ENCODE measurements at places on chromosomes 11 and 22.

DNA sequence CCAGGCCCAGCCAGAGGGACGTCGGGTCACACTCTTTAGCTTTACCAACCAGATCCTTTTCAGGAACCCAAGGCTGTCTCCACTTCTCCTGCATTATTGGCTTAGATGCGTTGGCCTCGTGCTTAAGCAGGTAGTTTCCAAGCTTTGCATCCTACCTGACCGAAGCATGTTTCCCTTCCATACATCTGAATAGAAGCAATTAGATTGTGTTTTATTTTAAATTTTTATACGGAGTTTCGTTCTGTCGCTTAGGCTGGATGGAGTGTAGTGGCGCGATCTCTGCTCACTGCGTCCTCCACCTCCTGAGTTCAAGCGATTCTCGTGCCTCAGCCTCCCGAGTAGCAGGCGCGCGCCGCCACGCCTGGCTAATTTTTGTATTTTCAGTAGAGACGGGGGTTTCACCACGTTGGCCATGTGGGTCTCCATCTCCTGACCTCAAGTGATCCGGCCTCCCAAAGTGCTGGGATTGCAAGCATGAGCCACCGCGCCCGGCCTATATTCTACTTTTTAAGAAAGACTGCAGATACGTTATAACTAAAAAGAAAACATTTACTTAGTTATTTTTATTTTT is 677 bp downstream of the DYNC2H1 start:
- no peak for DNase-seq

DNA sequence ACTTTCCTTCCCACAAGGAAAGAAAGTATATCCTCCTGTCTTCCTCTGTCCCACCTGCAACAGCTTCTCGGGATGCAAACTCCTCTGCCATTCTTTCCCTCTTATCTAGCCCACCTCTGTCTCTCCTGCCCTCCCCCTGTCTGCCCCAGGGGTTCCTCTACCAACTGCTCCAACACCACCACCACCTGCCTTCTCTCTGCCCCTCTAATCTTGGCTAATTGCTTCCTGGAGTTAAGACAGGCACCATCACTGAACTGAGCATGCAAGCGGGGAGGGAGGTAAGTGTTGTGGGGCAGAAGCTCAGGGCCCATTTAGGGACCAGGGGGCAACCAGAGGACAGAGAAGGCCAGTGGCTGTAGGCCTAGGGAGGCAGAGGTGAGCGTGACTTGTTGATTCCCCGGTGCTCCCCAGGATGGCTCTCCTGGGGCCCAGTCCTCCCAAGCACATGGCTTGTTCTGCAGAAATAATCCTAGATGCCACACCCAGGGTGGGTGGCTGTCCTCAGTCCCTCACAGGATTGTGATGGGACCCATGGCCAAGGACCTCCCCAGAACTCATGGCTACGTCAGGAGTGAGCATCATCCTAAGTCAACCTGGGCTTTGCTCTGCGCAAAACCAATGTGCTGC is 111.1 kb downstream of the TP53I11 start:
- no peak for DNase-seq

- DNase-seq, result no peak
These were observed 18.6 kb downstream of the EMID1 start for GRCh38 chr22:29224121-29224858.

- DNase-seq, result peak; percentile 8
These were observed 658.2 kb downstream of the NTM start for GRCh38 chr11:132028380-132029240.

DNA sequence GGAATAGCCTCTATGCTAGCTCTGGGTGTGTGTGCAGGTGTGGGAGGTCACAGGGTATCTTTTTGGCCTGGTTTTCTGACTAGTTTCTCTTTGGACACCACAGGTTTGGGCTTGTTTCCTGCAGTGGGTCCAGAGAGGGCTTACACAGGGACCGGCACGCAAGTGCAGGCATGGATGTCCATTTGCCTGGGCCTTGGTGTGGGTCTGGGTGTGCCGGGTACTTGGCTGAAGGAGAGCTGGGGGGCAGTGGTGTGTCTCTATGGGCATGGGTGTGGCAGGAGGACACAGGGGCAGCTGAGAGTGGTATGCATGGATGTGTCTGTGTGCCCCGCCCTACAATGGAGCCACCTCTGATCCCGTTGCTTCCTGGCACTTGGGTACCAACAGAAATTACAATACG is 7.5 kb upstream of the KCNJ11 start:
- DNase-seq, result no peak

GRCh38 chr11:74951226-74951625 is 2.2 kb downstream of the SPCS2 start:
- no peak for DNase-seq

GRCh38 chr11:122923302-122923701 is 40.7 kb downstream of the JHY start:
- no peak for DNase-seq

DNA sequence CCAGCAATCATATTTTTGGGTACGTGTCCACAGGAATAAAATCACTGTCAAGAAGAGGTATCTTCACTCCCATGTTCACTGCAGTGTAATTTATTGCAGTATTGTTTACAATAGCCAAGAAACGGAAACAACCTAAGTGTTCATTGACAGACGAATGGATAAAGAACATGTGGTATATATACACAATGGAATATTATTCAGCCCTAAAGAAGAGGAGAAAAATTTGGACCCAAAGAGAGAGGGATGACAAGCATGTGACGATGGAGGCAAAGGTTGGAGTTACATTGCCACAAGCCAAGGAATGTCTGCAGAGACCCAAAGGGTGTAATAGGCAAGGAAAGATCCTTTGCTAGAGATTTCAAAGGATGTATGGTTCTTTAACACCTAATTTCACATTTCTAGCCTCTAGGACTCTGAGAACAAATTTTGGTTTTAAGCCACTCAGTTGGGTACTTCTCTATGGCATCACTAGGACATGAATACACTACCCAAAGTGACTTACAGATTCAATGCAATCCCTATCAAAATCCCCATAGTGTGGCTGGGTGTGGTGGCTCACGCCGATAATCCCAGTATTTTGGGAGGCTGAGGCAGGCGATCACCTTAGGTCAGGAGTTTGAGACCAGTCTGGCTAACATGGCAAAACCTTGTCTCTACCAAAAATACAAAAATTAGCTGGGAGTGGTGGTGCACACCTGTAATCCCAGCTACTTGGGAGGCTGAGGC is 31.1 kb upstream of the TOP3B start:
- DNase-seq, result no peak

GRCh38 chr11:119460582-119460981 is 37.6 kb upstream of the THY1 start:
- DNase-seq, result no peak

GRCh38 chr11:130034236-130034635 is 31.6 kb upstream of the PRDM10 start:
- DNase-seq, result no peak

GRCh38 chr22:36432592-36433317 is 45.0 kb upstream of the MYH9 start:
- DNase-seq, result no peak

- no peak for DNase-seq
These were observed 38.6 kb upstream of the HSPA8 start for GRCh38 chr11:123100379-123101085.

- peak; percentile 39 for DNase-seq
These were observed 42.9 kb downstream of the ARFGAP3 start for GRCh38 chr22:42814215-42814614.

DNA sequence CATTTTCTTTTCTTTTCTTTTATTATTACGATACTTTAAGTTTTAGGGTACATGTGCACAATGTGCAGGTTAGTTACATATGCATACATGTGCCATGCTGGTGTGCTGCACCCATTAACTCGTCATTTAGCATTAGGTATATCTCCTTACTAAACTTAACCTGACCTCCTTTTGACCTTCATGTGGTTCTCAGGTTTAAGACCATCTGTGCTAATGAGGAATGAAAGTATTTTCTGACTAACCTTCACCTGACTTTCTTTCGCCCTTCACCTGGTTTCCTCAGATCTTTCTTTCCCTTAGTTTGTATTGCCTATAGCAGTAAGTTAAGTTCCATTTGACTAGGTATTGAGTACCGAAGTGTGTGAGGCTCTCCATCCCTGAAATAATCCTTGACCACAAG is 6.5 kb downstream of the EXPH5 start:
- no peak for DNase-seq

- DNase-seq, result no peak
These were observed 13.4 kb downstream of the SLC25A17 start for GRCh38 chr22:40805699-40806203.

DNA sequence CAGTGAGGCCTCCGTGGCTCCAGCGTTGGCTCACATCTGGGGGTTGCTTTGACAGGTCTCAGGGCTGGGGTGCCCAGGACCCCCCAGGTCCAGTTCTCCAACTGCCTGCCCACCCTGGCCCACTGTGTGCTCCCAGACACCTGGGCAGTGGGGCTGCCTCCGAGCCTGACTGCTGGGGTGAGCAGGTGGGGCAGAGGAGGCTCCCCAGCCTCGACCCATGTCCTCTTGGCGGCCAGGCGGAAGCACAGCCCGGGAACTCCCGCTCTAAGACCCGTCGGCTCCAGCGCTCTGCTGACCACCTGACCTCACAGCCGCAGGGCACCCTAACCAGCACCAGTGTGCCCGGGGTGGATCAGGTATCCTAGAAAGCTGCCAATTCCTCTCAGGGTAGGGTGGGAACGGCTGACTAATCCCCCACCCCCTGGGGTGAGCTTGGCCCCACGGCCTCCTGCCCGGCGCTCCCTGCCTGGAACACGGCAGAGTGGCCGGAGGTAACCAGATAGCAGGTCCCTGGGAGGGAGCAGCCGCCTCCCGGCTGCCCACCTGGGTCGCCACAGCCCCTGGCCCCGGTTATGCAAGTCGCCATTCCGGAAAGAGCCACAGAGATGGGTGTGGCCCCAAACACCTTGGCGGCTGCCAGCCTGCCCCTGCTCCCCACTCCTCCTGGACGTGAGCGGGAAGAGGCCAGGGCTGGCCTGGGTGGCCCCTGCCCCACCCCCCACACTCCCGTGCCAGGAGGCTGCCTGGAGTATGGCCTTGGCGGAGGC is 19.2 kb upstream of the MUC5B start:
- no peak for DNase-seq

DNA sequence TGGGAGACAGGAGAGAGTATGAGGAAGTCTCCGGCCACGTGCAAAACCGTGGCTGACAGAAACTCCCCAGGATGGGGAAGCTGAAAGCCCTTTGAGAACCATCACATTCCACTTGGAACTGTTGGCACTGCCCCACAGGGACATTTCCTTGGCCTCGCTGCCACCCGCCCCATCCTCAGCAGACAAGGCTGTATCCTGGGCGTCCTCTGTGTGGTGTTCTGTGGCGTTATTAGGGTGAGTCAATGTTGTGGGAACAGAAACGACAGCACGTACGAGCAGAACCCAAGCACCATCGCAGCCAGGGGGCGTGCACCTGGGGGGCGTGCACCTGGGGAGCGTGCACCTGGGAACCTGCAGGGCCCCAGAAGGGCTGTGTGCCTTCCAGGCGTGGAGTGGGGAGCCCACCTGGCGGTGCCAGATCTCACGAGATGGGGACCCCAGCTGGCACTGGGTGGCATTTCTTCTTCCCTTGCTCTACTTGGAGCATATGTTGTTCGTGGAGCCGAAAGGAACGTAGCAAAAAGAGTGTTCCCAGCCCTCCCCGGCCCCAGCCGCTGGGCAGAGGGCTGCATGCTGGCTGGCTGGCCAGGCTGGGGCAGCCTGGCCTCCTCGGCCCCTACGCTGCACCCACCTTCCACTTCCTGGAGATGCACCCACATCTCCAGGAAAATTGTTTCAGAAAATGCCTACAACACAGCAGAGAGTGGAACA is 35.4 kb downstream of the NFAM1 start:
- no peak for DNase-seq

- DNase-seq, result no peak
These were observed 772 bp downstream of the NAV2 start for GRCh38 chr11:19713196-19714021.

DNA sequence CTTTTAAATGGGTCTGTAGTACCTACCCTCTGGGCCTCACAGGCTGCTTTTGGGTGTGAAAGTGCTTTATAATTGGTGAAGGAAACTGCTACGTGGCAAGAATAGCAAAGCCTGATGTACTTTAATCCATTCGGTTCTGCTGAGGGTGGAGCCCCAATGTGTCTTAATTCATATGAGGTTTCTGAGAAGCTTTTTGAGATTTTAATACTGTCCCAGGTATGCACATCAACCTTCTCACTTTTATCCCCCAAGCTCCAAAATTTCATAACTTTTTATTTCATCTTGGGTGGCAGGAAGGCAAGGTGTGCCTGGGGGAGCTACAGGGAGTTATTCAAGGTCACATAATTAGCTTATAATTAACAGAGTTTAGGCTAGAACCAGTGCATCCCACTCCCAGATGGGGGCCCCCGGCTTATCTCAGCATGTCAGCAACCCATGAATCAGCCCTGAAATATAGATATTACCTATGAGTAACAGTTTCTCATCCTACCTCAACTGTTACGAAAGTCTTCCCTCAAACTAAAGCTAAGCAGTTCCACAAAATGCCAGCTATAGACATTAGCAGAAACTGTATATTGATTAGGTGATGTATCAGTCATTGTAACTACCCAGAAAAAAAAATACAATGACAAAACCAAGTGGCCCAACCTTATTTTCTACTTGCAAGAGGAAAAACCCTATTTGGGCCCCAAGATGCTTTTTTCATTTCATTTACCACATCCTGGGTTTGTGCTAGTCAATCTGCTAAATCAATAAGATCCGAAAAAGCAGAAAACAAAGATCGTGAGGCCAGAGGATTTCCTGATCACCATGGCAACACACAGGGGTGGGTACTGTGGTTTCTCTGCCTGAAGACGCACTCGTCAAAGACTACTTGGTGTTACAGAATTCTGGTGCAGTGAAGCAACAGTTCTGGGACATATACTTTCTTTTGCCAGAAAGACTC is 26.7 kb downstream of the CD44 start:
- no peak for DNase-seq

DNA sequence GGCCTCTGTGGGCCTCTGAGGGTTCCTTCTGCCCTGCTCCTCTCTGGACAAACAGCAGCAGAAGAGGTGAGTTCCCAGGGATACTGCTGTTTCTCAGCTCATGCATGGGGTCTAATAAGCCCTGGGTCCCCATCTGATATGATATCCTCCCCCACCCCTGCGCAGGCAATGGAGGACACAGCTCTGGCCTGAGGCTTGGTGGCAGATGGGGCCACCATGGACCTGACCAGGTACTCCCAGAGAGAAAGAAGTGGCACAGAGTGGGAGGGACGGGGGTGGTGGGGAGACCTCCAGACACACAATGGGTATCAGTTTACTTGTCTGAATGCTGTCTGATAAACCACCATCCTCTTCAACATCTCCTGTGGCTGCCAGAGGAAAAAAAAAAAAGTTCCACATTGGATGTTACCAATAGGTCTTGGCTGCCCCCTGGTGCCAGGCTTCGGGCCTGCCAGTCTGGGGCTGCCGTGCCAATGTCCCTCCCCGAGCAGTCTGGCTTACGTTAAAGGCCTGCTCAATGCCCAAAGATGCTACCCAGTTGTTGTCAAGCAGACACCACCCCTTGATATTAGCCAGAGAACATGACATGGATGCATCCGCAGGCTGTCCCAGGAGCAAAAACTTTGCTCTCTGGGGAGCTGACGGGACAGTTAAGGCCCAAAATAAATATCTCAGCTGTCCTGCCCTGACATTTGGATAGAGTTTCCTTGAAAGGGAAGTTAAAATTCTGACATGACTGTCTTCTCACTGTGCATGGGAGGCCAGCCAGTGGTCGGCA is 27.9 kb upstream of the ABCC8 start:
- peak; percentile 69 for DNase-seq
